Fibroblast of lung (primary cell): ENCODE measurements at places on chromosomes 16 and 17.

DNA sequence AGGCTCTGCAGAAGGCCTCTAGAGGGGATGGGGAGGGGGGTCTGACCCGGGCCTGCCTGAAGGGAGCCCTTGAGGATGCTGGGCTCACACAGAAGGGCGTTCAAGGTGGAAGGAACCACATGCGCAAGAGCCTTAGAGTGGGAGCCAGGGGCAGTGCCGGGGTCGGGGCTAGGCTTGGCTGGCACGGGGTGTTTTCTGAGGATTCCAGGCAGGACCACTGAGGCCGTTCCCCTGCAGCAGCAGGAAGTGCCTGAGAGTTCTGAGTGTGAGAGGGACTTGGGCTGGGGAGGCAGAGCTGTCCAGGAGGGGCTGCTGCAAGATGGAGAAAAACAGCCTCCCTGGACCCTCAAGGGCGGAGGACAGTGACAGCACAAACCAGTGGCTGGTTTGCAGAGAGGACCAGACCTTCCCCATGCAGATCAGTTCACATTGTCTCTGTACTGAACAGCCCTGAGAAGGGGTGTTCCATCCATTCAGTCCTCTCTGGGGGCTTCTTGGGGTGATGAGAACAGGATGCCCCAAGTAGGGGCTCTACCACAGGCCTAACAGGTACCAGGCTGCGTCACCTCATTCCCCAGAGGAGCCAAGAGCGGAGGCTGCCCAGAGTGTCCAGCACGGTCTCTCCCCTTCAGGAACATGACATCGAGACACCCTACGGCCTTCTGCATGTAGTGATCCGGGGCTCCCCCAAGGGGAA, 3.4 kb downstream of the NDRG4 start:
- DNase-seq: no peak

DNA sequence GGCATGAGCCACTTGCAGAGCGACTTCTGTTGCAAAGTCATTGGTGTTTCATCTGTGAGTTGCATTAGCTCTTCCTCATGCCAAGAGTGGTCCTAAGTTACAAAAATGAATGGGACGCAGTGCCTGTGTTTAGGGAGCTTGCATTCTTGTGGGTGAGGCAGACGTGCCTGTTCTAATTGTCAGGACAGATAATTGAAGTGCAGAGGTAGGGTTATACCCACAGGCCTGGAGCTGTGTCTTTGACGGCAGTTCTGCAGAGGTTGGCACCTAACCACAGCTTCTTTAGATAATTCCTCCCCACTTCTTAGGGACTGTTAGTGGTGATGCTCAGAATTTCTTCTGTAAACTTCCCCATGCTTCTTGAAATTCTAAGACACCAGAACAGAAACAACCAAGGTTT, 307.1 kb downstream of the SNX29 start:
- DNase-seq: no peak

DNA sequence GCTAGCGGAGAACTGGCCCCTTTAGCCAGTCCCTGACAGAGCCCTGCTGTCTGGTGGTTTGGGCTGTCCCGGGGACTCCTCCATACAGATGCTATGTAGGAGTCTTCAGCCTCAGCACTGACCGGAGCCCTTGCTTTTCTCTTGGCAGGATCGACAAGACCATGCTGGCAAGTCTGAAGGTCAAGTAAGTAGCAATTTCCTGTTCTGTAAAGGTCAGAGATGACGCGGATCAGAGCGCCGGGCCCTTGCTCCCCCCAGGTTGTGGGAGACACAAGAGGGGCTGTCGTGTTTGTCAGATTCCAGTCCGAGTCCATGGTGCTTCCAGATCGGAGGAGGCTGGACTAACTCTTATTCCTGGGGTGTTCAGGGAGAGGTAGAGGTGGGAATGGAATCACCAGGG, 4.1 kb downstream of the RAP1GAP2 start:
- DNase-seq: no peak

GRCh38 chr16:79190542-79190941, 410.0 kb downstream of the MAF start:
- DNase-seq: no peak

GRCh38 chr16:23174622-23175021, 7.9 kb upstream of the SCNN1G start:
- DNase-seq: peak; percentile 10

GRCh38 chr17:8747742-8748141, 3.1 kb upstream of the CCDC42 start:
- no peak for DNase-seq

- DNase-seq: no peak
Measured at GRCh38 chr17:80725517-80725916, 180.9 kb downstream of the RPTOR start.

GRCh38 chr17:74742153-74742515, 5.1 kb downstream of the RAB37 start:
- no peak for DNase-seq

DNA sequence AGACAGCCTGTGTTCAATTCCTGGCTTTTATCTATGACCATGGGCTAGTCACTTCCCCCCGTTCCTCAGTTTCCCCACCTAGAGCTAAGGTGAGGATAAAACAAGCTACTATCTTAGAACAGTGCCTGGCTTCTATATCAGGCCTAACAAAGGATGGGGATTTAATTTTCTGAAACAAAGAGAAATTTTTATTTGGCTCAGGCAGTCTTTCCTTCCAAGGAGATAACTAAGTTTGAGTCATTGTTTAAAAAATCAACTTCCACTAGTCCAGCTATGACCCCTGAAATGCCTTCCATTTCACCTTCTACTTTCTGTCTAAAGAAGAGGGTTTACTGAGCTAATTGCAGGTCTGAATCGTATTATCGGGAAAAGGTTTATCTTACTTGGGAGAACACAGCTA, 99.0 kb downstream of the CMIP start:
- DNase-seq: peak; percentile 53

- no peak for DNase-seq
Measured at GRCh38 chr16:4515611-4516233, 22.9 kb downstream of the CDIP1 start.

- DNase-seq: no peak
Measured at GRCh38 chr16:55398762-55399161, 74.8 kb downstream of the IRX6 start.

DNA sequence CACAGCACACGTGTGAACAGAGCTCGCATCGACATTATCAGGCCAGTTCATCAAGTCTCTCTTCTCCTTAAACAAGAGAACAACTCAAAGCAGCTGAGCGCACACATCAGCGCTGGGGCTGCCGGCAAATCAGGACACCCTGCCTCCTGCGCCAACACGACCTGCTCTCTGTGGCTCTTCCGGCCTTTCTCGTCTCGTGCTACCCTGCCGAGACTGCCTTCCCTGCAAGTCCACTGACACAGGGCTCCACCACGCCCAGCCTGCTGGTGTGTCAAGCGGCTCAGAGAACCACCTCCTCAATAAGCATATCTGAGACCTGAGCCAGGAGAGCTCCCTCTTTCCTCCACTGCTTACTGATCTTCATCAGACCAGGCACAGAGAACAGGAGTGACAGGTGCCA, 96.9 kb downstream of the ZNF778 start:
- DNase-seq: no peak

GRCh38 chr17:61002316-61002736, 324.7 kb downstream of the BCAS3 start:
- peak; percentile 89 for DNase-seq

GRCh38 chr16:11632455-11632939, 35.8 kb upstream of the SNN start:
- peak; percentile 91 for DNase-seq

GRCh38 chr17:63463771-63464170, 13.1 kb upstream of the ACE start:
- DNase-seq: no peak

GRCh38 chr17:1961189-1961588, 63.9 kb downstream of the RTN4RL1 start:
- no peak for DNase-seq

GRCh38 chr16:2663553-2664546, 18.5 kb upstream of the KCTD5 start:
- peak; percentile 60 for DNase-seq

DNA sequence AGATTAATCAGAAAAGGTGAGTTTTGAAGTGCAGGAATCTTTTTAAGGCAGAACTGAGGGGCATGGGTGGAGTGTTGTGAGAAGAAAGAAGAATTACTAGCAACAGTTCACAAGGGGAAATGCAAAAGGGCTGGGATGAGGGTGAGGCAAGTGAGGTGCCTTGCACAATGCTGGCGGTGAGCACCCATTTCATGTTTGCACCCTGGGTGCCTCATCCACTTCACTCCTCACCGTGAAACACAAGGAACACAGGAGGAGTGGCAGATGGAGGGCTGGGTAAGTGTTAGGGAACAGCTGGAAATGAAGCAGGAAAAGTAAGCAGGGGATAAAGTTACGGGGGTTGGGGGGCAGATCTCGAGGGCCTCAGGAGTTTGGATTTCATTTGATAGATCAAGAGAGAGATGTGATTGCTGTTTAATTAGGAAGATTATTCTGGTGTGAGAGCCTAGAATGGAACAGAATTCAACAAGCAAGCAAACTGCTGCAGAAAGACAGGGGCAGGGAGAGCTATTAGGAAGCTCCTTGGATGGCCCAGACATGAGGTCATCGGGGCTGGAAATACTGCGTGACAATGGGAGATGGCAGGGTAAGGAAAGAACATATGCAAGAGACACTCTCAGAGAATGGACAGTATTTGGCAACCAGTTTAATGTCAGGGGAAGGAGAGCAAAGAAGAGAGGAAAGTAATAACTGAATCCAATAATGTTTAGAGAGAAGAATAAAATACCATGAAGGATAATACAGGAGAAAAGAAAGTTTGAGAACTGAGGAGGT, 8.3 kb upstream of the HEATR6 start:
- DNase-seq: peak; percentile 62

DNA sequence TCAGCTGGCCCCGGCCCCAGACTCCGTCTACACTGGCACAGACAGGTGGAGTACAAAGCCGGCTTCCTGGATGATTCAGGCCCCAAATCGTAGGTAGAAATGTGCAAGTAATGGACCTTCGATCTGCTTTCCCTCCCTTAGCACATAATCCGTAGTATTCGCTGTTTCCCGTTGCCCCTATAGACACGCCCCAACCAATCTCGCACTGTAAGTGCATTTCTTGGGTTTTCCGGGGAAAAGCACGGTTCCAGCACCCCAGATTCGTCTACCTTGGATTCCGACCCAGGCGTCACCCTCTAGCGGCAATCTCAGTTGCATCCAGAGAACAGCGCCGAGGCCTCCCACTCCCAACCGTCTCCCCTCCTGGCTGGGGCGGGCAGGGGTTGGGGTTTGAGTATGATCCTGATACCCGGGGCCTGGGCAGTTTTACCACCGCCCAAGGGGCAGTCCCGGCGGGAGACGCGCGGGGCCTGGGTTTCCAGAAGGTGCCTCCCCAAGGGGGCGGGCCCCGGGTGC, 12.1 kb upstream of the FOXF1 start:
- peak; percentile 34 for DNase-seq
